Activated T-helper 2 cell treated with anti-CD3 and anti-CD28 coated beads, Interferon-gamma antibody, Interleukin-2, Interleukin-4, amounts not matched to agents 10 μg/mL and 5 μg/mL and 100 μg/mL, durations not matched to agents 14 hours and 24 hours and 36 hours (primary cell): ENCODE measurements at places on chromosomes 3 and 15.

DNA sequence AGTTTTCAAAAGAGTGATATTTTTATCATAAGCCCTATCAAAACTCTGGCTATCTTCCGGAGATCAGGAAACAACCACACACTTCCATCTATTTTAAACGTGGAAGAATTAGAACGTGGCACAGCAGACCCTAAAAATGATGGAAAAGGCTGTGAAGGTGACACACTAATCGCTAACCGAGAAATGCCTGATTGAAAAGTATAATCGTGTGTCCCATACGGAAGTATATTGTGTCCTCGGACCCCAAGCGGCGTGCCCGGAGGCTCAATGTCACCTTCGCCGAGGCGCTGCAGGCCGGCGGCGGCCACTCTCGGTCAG, 642 bp downstream of the COX5A start:
- no peak for DNase-seq

DNA sequence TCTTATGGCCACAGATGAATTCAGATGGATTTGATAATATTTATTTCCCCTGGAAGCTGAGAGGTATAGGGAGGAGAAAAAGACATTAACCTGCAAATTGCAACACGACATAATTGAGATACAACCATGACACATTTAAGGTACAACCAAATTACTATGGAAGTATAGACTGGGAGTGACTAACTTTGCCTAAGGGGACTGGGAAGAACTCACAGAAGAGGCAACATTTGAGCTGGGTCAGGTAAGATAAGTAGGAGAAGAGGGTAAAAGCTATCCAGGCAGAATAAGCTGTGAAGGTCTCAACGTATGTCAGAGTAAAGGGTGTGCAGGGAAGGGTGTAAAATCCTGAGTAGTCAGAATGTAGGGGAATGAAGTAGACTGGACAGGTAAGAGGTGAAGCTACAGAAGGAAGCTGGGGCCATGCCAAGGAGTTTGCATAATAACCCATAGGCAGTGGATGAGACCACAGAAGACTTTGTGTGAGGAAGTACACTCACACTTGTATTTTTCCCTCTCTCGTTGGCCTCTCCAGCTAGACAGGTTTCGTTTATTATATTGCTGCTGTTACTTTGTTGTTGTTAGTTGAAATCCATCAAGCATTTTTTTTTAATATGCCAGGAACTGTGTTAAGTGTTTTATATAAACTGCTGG, 28.0 kb upstream of the PTX3 start:
- DNase-seq = no peak

DNA sequence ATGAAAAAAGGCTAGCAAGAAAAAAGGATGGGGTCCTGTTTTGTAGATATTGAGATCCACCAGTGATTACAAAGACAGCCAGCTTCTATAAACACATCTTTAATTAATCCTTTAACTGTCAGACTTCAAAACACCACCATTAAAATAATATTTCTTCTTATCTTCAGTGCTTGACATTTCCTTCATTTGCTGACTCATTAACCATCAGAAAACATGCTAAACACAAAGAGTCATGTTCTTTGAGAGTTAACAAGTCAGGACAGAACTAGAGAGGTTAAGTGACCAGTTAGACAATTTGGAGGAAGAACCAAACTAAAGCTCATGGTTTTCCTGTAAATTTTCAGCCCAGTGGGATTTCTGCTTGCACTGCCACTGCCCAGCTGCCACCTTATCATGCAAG, 111.4 kb downstream of the MEIS2 start:
- no peak for DNase-seq

GRCh38 chr3:112639455-112640225, 1.3 kb downstream of the CCDC80 start:
- DNase-seq = no peak

DNA sequence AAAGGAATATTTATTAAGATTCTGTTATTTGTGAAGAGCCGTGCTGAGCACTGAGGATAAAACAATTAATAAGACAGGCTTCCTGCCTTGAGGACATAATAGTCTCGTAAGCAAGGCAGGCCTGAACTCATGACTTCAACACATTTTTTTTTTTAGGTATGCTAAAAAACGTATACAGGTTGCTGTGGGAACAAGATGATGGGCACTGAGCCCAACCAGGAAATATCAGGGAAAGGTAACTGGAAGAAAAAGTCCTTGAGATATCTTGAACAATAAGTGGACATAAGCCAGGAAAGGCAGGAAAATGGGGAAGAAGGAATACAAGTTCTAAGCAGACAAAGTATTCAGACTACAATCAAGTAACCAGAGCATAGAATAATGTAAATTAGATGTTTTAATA, 26.1 kb downstream of the CERS3 start:
- DNase-seq = no peak

DNA sequence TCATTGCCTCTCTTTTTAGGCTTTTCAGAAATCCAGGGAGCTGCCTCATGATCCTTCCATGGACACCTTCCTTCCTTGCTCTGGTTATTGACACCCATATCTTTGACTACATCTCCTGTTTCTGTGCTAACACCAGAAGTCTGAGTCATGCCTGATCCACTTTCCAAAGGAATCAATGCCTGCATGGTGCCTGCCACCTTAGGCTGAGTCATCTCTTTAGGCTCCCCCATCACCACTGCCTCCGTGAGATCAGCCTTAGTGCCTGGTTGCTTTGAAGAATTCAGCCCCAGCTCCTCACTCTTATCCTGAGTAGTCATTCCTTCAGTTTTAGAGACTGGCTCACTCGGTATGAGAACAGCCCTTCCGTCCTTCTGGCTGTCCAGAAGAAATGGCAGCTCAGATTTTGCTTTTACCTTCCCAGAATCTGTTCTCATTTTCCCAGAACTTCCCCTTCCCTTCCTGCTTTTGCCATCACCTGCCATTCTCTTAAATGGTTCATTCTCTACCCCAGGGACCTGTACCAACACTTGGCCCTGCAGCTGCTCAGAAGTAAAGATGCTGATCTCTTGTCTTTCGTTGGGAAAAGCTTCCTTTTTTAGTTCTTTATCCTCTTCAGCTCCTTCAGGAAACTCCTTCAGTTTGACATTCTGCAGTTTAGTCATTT, 105.3 kb downstream of the MAP4 start:
- DNase-seq = no peak

DNA sequence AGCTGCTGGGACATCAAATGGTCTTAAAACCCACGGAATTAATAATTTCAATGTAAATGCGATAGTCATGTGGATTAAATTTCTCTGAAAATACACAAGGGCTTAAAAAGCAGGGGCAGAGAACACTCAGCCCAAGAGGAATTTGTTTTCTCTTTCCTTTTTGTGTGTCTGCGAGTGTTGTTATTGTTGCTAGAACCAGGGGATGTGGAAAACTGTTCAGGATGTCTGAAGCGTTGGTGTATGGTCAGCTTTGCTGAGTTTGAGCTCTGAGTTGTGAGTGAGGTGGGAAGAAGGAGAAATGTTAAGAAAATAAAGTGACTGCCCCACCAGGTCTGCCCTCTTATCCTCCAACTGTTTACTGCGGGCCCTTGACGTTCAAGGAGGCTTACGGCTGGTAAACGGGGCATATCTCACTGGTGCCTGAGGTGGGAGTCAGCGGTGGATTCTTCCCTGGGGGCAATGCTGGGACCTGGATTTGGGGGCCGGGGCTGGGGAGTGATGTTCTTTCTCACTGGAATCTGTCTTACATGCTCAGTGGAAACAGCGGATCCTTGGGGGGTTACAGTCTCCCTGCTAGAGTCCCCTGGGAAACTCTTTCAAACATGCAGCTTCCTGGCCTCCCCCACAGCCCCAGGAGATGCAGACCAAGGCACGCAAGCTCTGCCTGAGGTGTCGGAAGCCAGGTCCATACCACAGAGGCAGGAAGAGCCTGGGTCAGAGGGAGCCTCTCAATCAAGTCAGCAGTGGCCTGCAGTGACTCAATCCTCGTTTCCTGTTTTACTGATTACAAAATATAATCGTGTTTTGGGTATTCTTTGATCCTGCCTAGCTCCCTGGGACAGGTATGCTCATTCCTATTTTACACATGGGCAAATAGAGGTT, 41.8 kb downstream of the ITGA11 start:
- peak; percentile 24 for DNase-seq

DNA sequence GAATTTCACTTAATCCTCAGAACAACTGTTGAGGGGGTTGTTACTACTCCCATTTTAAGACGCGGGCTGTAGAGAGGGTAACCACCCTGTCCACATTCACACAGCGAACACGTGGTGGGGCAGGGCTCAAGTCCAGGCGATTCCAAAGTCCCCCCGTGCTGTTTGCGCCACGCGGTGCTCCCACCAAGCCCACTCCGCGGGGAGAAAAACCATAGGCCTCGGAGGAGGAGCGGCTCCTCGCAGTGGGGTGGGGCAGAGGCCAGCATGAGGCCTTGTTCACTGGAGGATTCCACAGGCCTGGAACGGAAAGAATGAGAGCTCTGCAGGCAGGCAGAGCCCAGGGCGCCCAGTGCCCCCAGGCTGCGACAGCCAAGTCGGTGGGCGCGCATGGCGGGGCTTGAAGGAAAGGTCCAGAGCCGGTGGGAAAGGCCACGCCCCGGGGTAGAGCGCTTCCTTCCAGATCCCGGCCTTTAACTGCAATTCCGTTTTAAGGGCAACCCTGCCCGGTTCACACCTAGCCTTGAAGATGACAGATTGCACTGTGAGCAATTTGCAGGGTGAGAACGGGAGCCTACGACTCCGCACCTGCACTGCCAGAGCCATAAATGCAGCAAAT, 161.8 kb upstream of the TBL1XR1 start:
- DNase-seq = peak; percentile 30

DNA sequence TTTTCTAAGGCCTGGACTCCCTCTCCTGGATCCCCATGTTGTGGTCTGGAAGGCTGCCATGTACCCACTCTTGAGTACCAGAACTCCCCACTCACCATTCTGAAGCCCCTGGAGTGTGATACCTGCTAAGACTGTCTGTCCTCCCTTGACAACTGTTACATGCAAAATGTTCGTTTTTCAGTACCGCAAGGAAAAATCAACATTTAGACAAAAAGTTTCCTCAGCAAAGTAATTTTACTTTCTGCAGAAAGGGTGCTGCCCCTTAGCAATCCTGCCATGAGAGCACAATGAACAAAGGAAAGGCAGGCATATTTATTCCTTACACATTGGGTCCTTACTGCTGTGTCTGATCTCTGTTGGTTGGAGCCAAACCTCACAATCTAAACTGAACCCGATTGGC, 7.0 kb upstream of the GK5 start:
- no peak for DNase-seq

DNA sequence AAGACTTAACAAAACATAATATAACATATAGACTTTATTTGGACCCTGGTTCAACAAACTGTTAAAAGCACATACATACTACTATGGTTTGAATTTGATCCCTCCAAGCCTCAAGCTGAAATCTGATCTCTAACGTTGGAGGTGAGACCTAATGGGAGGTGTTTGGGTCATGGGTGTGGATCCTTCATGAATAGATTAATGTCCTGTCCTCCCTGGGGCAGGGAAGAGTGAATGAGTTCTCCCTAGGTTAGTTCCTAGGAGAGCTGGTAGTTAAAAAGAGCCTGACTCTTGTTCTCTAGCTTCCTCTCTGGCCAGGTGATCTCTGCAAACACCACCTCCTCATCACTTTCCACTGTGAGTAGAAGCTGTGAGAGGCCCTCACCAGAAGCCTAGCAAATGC, 36.4 kb downstream of the CLASP2 start:
- no peak for DNase-seq

DNA sequence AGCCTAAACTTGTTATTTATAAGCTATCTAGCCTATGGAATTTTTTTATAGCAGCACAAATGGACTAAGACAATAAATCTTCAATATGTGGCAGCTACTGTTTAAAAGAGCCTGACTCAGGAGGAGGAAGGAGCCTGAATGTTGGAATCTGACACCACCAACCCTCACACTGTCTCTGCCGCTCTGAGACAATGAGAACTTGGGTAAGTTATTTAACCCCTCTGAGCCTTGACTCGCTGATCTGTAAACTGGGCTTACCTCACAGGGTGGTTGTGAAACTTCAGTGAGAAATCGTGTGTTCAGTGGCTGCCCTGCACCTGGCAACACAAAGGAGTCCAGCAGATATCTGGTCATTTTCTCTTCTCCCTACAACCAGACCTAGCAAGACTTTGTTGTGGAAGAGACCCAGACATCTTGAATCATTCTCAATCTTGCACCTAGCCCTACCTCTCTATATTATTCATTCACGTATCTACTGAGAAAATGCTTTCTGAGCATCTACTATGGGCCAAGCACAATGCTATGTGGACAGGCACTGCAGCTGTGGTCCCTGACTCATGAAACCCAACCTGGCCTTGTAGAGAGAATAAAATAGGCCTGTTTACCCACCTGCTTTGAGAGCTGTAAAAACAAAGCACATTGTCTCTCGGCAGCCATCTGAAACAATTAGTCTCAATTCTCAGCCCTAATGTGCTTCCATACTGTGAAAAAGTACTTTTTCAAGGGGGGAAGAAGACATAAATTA, 81.9 kb upstream of the SLC25A36 start:
- DNase-seq = no peak

DNA sequence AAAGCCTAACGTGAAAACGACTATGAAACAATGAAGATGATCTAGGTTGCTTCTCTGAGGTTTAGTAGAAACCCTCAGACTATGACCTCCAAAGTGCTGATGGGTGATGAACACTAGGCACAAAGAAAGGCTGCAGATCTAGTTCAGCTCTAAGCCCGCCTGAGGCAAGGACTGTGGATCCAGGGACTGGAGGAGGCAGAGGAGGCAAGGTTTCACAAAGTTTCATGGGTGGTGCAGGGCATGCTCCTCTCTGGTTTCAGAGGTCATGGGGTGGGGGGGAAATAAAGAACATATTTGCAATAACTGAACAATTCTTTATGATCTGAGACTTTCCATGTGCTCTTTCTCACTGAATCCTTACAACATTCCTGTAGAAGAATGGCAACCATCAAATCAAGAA, 679.2 kb downstream of the NTRK3 start:
- DNase-seq = no peak

DNA sequence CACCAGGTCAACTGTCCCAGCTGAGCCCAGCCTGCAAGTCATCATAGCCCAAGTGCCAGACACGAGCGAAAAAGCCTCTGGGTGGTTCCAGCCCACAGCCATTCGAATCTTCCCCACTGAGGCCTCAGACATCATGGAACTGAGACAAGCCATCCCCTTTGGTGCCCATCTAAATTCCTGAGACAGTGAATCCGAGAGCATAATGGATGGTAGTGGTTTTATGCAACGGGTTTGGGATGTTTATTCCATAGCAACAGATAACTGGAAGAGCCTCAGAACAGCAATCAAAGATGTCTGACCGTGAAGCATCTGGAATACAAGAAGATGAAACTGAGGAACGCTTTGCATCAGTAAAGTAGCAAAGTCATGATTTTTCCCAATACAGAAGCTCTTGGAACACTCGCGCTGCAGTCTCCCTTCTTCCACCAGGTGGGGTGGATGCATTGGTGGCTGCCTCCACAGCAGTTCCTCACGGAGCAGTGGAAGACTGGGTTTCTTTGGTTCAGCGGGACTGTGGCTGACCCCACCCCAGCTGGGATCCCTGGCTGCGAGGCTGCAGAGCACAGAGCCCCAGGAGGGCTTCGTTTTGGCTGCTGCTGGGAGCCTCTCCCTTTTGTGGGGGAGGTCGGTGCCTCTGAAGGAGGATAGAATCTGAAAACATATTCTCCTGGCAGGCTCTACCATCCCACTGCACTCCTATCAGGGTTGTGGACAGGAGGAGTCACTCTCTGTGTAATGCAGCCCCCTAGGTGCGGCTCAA, 26.4 kb upstream of the PDE8A start:
- no peak for DNase-seq

- peak; percentile 64 for DNase-seq
These were observed 2.5 kb downstream of the ANP32A start for GRCh38 chr15:68818066-68818768.

- no peak for DNase-seq
These were observed 15.3 kb upstream of the XXYLT1 start for GRCh38 chr3:195286115-195286872.

GRCh38 chr3:133506215-133506901, 67.1 kb upstream of the CDV3 start:
- peak; percentile 35 for DNase-seq
